Fibroblast of pulmonary artery (primary cell): ENCODE measurements at places on chromosomes 3 and 15.
A peak's percentile ranks its signal among the peaks of the same experiment; 100 is the strongest.

GRCh38 chr3:169367016-169367415 is 296.5 kb downstream of the MECOM start:
- no peak for DNase-seq

DNA sequence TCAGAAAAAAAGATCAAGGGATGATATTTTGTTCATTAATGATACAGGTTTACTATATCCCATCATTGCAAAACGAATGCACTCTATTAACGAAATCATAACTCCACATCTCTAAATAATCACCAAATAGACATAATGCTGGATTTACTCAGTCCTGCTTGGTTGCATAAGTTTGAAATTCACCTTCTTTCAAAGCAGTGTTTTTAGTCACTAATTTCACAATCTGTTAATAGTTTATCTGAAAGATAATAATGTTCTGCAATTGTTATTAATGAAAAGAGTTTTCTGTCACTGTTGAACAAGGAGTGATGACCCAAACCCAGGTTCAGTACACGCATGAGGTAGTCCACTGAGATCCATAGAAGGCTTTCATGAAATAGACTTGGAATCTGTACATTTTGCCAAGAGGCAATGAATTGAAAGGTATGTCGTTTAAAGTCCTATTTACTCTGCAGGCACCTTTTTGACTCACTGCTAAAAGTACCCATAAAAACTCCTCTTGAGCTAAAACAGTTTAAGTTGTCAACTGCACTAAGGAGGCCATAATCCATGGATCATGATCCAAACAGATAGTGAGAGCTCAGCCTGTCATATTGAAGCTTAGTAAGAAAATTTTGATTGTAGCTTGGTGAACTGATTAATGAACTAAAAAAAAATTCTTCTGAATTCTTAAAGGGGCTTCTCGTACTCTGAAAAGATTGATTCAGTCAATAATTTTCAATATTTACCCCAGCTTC is 75.6 kb upstream of the MBNL1 start:
- DNase-seq: no peak

- no peak for DNase-seq
Measured at GRCh38 chr3:32456429-32457130, 46.1 kb downstream of the CMTM6 start.

- DNase-seq: no peak
Measured at GRCh38 chr15:56678571-56678970, 54.7 kb downstream of the ZNF280D start.

DNA sequence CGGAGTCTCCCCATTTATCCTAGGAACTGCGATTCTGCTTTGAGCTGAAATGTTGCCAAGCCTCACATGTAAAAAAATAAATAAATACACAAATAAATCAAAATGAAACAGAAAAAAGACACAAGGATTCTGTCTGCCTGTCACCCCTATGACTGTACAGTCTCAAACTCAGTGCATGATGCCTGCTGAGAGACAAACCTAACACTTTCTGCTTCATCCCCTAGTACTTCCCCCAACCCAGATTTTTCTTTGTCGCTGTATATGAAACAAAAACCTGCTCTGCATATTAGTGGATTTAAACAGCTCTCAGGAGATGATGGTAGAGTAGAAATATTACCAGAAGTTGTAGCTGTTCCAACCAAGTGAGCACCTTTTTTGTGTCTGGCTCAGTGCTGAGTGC is 530.7 kb upstream of the CFAP20DC start:
- DNase-seq: no peak

- DNase-seq: no peak
Measured at GRCh38 chr3:9934235-9934621, 594 bp downstream of the CRELD1 start.

GRCh38 chr3:61132062-61132461 is 119.2 kb downstream of the FHIT start:
- no peak for DNase-seq

GRCh38 chr15:58419803-58420524 is 11.8 kb upstream of the LIPC start:
- no peak for DNase-seq

DNA sequence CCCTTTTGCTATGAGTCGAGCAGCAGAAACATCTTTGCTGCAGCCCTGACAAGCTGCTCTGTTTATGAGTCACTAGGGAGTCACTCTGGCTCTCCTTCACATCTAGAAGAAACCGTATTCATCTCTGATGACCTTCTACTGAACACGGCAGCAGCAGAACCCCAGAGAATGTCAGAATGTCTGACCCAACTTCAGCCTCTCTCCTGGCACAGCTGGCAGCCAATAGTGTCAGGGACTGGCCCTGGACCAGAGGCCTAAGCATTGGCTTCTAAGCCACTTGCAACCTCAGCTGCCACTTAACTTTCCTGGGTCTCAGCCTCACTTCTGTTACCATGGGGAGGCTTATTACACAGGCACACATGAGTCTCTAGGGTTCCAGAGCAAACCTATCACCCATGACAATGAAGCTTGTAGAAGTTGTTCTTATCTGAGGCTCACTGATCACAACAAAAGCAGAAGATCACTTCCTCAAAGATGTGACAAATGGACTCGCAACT is 184.1 kb upstream of the TLE3 start:
- DNase-seq: peak; percentile 43

GRCh38 chr15:63035977-63036376 is 6.6 kb upstream of the TPM1 start:
- DNase-seq: no peak

DNA sequence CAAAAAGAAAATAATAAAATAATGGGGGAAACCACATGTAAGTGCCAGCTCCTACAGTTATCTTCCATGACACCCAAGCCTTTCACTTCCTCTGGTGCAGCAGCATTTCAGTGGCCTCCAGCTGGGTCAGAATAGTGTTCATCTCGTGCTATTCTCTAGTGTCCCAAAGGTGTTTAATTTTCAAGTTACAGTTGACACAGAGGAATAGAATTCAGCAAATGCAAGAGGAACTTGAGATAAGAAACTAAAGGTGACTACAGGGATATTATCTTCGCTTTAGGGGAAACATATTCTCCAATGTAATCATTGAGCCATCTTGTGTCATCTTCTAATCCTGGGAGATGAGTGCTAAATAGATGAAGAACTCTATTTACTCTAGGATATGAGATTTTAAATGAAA is 212.8 kb downstream of the EPHA3 start:
- DNase-seq: no peak

- peak; percentile 59 for DNase-seq
Measured at GRCh38 chr15:67134067-67134838, 68.9 kb downstream of the SMAD3 start.

DNA sequence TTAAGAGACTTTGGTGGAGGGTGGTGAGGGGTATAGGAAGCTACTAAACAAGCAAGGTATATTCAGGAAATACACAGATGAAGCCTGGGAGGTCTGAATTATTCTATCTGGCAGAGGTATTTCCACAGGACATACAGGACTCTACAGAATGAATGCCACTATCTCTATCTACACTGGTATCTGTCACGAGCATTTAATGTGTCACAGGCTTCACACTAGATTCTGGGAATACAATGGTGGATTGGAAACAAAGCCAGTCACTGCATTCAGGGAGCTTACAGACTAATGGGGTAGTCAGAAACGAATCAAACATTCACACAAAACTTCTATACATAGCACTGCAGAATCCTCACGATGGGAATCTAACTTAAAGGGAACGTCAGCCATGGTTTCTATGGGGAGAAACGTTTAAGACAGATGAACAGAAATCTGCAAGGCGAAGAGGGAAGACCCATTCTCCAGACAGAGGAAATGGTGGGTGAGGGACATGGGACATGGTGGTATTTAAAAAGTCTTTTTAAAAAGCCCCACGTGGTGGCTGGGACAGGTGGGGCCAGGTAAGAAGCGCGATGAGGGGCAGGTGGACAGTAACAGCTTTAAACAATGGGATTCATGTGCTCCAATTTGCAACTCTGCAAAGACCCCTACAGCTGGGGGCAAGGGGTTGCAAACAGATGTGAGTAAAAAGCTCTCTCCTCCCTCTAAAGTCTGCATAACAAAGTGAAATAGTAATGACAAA is 16.5 kb downstream of the LRIG1 start:
- DNase-seq: no peak

DNA sequence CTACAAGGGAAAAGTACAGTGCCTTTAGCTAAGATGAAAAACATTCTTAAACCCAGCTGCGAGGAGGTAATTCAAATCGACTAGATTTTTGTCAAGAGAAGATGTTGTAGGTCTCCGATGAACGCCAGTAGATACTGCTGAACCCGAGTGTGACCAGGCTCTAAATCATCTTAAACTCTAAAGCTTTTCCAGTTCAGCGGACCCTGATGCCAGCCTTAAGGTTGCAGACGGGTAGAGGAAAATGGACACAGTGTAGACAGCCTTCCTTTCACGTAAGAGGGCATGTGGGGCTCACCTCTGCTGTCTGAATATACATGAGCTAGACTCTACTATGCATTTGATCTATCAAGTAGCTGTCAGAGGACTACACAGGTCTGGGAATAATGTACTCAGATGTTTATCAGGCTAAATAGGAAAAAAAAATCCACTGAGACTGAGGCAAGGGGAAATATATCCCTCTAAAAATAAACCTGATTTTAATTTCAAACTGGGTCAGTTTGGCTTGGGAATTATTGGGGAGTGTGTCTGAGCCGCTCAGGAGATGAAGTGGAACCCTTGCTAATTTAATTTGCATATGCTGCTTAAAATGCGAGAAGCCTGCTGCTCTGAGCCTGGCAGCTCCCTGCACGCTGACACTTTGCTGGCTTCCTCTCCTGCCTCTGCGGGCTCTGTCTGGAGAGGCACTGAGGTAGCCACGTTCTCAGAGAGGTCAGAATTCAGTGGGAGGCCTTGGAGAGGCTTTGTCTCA is 151.9 kb downstream of the CADPS start:
- DNase-seq: no peak

DNA sequence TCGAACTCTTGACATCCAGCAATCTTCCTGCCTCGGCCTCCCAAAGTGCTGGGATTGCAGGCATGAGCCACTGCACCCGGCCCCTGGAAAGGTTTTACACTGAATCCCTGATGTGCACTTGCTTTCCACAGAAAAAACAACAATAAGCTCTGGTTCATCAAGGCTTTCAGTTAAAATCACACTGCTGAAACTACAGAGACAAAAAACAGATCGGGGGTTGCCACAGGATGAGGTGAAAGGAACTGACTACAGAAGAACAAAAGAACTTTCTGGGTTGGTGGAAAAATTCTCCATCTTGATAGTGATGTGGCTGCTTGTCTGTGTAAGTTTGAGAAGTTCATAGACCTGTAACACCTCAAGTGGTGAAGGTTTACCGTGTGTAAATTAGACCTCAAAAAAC is 2.9 kb downstream of the RAB43 start:
- DNase-seq: no peak

GRCh38 chr3:57112206-57112605 is 51.7 kb downstream of the SPATA12 start:
- DNase-seq: peak; percentile 10

- no peak for DNase-seq
Measured at GRCh38 chr3:197202694-197203093, 95.7 kb downstream of the DLG1 start.

GRCh38 chr3:143334231-143334630 is 214.7 kb downstream of the CHST2 start:
- no peak for DNase-seq

GRCh38 chr3:177050501-177051237 is 146.6 kb downstream of the TBL1XR1 start:
- DNase-seq: peak; percentile 73

DNA sequence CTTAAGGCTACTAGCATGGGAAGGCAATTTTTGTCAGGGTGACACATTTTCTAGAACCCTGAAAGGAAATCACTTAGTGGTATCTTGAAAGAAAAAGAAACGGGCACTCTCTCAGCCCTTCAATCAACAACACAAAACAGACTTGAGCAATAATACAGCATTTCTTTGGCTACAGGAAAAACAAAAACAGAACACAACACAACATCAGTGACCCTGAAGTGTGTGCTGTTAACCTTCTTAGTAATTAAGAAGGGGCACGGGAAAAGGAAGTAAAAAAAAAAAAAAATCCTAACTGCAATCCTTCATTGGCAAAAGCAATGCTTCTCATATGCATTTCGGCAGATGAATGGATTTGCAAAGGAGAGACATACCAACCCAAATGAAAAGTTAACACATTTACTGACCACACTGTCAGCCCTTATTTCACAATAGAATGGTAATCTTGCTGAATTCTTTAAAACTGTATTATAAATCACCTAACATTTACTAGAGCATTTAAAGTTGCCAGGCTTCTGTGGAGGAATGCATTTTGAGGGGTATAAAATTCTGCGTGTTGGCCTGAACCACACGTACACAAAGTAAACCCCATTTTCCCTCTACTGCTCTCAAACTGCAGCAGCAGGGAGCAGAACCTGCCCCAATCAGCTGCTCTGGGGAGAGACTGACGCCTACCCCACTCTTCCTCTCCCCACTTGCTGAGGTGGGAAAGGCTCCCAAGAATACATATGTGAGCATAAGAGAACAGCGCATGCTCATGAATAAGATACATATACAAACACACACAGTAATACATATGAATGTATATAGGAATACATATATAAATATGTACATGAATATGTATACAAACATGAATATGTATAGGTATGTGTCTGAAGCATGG is 198.5 kb downstream of the FOXP1 start:
- DNase-seq: no peak

- DNase-seq: no peak
Measured at GRCh38 chr15:60814062-60814461, 335.1 kb upstream of the ICE2 start.

- DNase-seq: no peak
Measured at GRCh38 chr15:81002009-81002330, 1.2 kb downstream of the TLNRD1 start.

DNA sequence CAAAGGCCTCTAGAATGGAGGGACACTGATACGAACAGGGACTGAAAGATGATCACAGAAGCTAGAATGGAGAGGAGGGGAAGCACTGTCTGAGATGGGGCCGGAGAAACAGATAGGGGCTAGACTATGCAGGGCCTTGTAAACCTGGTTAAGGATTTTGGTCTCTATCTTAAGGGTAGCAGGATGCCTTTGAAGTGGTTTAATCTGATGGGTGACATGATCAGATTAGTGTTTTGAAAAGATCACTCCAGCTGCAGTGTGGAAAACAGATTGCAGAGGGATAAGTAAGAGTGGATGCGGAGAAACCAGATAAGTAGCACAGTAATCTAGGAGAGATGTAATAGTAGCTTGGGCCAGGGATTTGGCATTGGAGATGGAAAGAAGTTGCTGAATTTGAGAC is 108.1 kb downstream of the RSRC1 start:
- no peak for DNase-seq

DNA sequence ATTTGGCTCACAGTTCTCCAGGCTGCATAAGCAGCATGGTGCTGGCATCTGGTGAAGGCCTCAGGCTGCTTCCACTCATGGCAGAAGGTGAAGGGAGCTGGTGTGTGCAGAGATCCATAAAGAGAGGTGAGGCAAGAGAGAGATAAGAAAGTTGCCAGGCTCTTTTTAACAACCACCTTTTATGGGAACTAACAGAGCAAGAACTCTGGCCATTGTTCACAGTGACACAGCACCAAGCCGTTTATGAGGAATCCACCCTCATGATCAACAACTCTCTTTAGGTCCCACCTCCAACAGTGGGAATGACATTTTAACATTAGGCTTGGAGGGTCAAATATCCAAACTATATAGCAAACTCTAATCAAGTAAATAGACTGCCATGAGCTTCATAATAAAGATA is 557.2 kb upstream of the SUCLG2 start:
- no peak for DNase-seq
